ENCODE measurements at places on chromosomes 1 and 21.
A peak's percentile ranks its signal among the peaks of the same experiment; 100 is the strongest.

- no peak for DNase-seq
Observed at GRCh38 chr1:39524171-39524570, 32.7 kb downstream of the BMP8A start.

GRCh38 chr1:54461731-54462596 lies 55.8 kb upstream of the SSBP3 start:
- DNase-seq: no peak

DNA sequence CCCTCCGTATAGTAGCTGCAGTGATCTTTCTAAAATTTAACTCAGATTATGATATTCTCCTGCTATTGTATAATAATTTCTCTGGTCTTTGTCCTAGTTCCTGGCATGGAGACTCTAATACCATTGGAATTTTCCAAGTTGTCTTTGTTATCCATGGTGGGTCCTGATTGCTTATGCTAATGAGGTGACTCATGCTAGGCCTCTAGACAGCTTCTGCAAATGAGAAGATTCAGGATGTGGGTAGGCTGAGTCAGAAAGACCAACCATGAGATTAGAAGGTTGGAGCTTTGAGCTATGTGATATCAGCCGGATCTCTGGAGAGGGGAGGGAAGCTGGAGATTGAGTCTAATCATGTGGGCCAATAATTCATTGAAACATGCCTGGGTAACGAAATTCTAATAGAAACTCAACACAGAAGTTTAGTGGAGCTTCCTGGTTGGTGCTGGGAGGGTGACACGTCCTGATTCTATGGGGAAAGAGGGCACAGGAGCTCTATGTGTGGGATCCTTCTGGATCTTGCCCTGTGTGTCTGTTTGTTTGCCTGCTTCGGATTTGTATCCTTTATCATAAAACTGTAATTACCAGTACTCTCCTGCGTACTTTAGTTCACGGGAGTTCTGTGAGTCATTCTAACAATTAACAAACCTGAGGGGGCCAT lies 73.2 kb upstream of the CNIH3 start:
- no peak for DNase-seq

DNA sequence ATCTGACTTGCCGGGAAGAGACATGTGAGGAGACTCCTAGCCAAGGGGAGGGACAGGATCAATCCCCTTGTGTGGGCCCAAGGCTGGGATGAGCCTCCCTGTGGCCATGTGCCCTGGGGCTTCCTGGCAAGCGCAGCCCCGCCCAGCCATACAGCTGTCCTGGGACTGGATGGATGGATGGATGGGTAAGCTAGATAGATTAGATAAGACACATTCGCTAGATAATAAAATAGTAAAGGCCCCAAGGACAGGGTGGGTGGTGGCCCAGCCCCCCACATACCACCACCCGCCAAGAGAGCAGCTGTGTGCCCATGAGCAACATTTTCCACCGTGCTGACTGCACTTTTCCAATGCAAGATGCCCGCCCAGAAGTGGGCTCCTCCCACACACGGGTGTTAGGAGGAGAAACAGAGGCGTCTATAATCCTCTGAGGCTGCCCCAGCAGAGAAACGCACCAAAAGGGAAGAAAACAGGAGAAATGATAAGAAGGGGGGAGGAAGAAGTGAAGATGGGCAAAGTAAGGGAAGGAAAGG lies 25.1 kb downstream of the ZBTB17 start:
- DNase-seq: peak; percentile 88

DNA sequence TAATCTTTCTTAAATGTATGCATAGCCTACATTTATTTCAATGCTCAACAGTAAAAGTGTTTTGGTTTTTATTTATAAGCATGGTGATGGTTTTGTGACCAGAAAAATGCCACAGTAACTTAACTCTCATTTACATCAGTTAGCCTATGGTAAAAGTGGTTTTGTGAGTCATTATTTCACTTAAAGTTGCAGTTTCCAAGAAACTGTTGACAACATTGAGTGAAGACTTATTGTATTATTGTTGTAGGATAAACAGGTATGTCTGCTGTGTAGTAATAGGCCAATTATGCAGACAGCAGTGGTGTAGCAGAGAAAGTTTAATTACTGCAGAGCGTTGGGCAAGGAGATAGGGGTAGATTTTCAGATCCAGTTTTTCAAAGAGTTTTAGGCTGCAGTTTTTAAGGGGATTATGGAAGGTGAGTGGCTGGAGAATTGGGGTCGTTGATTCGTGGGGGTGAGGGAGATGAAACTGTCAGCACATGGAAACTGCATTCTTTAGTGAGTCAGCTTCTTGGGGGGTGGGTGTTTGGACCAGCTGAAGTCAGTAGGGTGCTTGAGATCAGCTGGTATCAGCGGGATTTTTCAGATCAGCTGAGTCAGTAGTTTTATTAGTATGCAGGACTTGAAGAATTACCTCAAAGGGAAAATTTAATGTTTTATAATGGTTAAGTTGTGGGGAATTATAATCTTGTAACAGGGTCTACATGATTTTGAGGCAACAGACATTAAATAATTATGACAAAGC lies 168.7 kb upstream of the FMN2 start:
- no peak for DNase-seq

DNA sequence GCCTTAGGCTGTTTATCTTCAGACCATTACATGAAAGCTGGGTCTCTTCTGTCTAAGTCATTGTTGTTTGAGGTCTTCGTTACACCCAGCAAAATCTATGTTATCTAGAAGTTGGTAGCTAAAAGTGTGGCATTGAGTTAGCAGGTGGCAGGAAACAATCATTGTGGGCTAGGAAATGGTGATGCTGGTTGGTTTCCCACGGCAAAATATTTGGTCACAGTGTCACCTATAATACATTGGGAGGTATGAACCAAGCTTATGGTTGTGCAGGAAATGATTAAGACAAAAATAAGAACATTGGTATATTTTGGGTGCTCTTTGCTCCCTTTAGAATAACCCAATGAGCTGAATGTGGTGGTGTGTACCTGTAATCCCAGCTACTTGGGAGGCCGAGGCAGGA lies 169.7 kb downstream of the TRIM33 start:
- no peak for DNase-seq

- DNase-seq: peak; percentile 25
Observed at GRCh38 chr1:19811206-19811851, 3.8 kb downstream of the RNF186 start.

GRCh38 chr1:111743679-111744101 lies 4.5 kb upstream of the INKA2 start:
- no peak for DNase-seq

DNA sequence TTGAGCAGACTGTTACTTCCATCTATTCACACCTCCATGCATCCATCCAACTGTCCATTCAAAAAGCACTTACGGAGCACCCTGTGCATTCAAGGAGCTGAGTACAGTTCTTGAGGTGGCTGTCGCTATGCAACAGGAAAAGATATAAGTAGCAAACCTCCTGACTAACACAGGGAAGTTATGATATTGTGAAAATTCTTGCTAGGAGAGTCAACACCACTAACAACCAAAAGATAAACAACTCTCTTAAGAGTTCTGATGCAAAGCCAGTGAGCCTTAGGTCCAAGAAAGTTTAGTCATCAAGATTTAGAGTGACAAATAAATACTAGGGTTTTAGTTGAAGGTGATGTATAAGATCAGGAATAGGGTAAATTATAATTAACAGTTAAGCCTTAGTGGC lies 44.5 kb upstream of the TRIM45 start:
- DNase-seq: no peak

- no peak for DNase-seq
Observed at GRCh38 chr1:39082811-39083576, 56.8 kb downstream of the NDUFS5 start.

DNA sequence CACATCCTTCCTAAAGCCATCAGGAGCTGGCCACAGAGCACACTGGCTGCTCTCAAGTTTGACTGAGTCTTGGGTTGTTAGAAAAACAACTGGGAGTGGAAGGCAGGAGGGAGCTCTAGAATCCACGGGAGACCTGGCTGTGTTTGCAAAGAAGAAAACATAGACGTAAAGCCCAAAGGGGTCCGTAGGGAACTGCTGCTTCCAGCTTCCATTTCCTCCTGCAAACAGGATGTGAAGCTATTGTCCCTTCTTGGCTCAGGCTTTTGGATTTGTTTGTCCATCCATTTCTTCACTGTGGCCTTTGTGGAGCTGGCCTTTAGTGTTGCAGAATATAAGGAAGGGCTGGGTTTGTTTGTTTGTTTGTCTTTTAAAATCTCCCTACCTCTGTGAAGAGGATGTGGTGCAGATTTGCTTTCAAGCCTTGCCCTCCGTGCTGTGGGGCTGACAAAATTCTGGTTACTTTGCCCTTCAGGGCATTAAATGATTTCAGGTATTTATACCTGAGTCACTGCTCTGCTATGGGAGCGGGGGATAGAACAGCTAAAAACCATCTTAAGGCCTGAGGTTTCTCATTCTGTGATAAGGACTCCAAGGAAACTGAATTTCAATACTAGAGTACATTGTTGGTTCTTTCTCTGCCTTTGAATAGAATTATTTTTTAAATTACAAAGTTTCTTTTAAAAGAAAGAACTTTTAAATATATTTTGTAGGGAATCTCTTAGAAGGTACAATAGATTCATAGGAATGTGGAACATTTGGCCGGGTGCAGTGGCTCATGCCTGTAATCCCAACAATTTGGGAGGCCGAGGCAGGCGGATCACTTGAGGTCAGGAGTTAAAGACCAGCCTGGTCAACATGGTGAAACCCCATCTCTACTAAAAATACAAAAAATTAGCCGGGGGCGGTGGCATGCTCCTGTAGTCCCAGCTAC lies 74.3 kb downstream of the MPZL1 start:
- DNase-seq: no peak

DNA sequence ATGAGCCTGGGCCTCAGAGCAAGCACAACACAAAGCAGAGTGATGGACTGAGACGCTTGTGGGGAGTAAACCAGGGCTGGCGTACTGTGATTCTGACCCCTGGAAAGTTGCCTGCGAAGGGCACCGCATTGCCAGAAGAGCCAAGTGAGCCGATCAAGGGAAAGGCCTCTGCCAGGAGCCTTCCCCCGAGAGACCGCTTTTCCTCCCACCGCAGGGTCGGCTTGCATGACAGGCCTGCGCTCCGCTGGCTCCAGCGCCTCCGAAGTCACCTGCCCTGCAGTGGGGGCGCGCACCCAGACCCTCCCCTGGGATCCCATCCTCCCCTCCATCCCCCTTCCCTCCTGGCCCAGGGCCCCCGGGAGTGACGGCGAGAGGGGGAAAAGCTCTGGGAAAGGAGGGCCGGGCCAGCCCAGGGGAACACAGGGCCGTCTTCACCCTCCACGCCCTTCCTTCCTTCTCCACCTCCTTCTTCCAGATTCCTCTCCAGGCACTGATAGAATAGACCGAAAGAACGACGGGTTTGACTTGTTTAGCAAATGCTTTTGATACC lies 165.0 kb downstream of the TRIM33 start:
- DNase-seq: no peak

DNA sequence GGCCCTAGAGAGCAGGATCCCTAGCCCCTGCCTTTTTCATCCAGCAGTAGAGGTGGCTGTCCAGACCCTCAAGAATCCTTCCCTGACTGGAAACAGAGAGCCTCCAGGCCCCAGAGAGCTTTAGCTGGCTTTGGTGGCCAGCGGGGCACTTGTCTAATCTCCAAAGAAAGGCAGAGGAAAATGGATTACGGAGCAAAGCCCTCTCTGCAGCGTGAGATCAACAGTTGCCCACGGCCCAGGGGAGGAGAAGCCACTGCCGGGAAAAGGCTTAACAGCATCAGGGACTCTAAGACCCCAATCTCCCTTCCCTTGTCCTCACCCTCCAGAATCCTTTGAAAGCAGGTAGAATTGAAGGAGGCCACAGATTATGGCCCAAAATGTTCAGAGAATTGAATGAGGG lies 35.8 kb upstream of the GRIK3 start:
- no peak for DNase-seq

GRCh38 chr1:100268202-100268601 lies 2.2 kb downstream of the RTCA start:
- no peak for DNase-seq

DNA sequence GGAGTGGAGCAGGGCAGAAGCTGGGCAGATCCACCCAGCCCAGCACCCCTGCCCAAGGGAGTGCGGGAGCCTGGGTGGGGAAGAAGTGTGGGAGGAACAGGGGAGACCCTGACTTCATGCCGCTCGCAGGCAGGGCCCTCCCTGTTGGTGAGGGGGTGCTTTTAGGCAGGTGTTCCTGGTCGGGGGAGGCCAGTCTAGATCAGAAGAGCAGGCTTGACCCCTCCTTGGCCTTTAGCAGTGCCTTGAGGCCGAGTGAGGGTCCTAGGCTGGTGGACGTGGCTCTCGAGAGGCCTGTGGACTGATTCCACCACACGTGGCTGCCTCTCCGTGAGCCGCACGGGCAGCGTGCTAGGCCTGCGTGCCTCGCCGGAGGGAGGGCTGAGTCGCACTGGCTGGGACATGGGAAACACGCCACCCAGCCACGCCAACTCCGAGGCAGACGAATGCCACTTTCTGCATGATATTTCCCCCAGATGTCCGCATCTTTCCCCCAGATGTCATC lies 19.4 kb upstream of the COL18A1 start:
- DNase-seq: no peak
